ENCODE measurements at places on chromosomes 3 and 15. TPM values are rescaled to one million over a fixed set of nuclear protein-coding genes. Genes with fewer than 3 reads are reported as not detected.

POLR2H gene
- 181 TPM for total RNA-seq

SGO1 gene
- total RNA-seq = 26.0 TPM

DTX3L gene
- total RNA-seq = 24.9 TPM

CACNA1D gene
- total RNA-seq = 0.12 TPM

SATB1 gene
- total RNA-seq = 0.20 TPM

CSTA gene
- total RNA-seq = 0.78 TPM

NR2F2 gene
- 18.7 TPM for total RNA-seq

WDR93 gene
- 0.48 TPM for total RNA-seq

CORO2B gene
- 5.9 TPM for total RNA-seq

COL6A6 gene
- total RNA-seq = not detected

ATG3 gene
- 126 TPM for total RNA-seq

GLDN gene
- total RNA-seq = 0.78 TPM

NRG4 gene
- not detected for total RNA-seq

CCR9 gene
- not detected for total RNA-seq

GOLGA8J gene
- total RNA-seq = not detected

DNA sequence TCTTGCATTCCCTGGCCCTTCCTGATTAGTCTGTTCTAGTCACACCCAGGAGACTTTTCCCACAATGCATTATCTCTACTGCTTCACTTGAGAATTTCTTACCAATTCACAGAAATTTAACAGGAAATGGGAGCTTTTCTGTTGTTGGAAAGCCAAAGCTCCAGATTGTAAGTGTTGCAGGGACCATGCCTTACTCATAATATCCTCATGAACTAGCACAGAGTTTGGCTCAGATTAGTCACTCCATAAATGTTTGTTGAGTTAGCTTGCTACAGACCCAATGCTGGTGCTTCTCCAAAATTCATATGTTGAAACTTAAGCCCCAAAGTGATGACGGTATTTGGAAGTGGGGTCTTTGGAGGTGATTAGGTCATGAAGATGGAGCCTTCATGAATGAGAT is 232.6 kb downstream of the GAP43 start:
- DNase-seq = no peak

- DNase-seq = peak; percentile 79
Observed at GRCh38 chr15:35533130-35534110, 12.5 kb downstream of the DPH6 start.

- DNase-seq = no peak
Observed at GRCh38 chr3:146796078-146796477, 190.9 kb upstream of the PLSCR5 start.

GRCh38 chr15:77518458-77518857 is 97.8 kb downstream of the HMG20A start:
- no peak for DNase-seq

- DNase-seq = no peak
Observed at GRCh38 chr15:91032919-91033803, 10.8 kb upstream of the VPS33B start.

DNA sequence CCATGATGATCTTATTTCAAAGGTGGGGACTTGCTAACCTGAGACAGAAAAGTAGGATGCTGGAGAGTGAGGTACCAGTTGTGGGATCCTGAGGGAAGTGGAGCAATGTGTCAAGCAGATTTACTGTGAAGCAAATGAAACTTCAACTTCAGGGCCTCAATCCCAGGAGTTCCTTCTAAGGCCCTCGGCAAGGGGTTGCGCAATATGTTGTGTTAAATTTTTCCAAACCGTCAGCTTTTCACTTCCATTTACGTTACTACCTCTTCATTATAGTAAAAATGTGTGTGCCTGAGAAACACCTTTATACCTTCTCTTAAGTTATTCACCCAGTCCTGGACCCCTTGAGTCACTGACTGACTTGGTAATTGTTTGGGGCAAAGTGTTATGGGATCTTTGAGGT is 42.5 kb upstream of the KCNH8 start:
- no peak for DNase-seq

- DNase-seq = no peak
Observed at GRCh38 chr3:107542665-107543064, 19.9 kb downstream of the BBX start.

GRCh38 chr15:70435872-70436271 is 327.5 kb downstream of the UACA start:
- no peak for DNase-seq

- DNase-seq = no peak
Observed at GRCh38 chr3:59456852-59457485, 407.1 kb upstream of the CFAP20DC start.

- DNase-seq = peak; percentile 32
Observed at GRCh38 chr15:82995938-82996337, 9.9 kb downstream of the RAMAC start.

- DNase-seq = peak; percentile 58
Observed at GRCh38 chr3:13528217-13528867, 20.6 kb upstream of the FBLN2 start.

- DNase-seq = no peak
Observed at GRCh38 chr3:30156586-30157498, 449.6 kb upstream of the TGFBR2 start.

- DNase-seq = no peak
Observed at GRCh38 chr3:179107617-179108016, 36.0 kb upstream of the ZMAT3 start.

DNA sequence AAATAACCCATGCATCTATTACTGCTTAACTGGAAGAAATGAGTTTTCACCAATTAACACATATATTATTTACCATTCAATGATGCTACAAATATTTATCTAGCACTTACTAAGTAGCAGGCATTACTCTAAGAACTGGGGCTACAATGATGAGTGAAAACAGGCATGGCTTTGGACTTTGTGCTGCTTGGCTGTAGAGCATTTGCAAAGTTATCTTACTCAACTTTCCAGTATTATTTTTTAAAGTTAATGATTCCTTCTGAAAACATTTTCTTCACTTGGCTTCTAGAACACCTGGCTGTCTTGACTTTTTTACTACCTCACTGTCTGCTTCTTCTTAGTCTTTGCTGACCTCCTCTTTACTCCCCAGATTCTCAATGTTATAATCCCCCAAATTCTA is 1.8 kb downstream of the C3orf33 start:
- no peak for DNase-seq

DNA sequence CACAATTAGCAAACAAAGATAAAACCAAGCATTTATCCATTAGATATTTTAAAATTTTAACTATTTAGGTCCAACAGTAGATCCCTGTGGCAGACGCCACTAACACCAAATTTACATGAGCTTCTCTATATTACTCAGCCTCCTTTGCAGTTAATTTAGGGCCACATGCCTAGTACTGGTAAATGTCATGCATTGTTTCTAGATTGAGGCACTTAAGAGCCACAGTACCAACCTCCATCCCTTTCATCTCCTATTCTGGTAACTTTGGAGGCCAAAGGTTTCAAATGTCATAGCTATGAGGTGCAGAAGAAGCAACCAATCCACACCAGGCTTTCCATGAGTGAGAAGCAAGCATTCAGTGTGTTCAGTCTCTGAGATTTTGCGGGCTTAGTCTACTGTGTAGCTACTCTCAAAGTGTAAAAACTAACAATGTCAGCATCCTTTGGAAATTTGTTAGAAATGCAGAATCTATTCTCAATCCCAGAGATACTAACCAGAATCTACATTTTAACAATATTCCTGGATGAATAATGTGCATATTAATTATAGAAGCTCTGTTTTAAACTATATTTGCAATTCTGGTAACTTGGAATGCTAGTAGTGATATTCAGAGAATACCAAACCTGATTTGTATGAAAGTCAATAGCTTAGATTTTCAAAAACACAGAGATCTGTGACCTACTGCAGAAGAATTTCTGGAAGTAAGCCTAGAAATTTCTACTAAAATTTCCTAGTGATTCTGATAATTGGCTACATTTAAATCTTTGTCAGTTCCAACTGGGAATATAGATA is 206.3 kb upstream of the CD96 start:
- no peak for DNase-seq

- no peak for DNase-seq
Observed at GRCh38 chr3:52816654-52817053, 13.8 kb downstream of the ITIH4 start.

DNA sequence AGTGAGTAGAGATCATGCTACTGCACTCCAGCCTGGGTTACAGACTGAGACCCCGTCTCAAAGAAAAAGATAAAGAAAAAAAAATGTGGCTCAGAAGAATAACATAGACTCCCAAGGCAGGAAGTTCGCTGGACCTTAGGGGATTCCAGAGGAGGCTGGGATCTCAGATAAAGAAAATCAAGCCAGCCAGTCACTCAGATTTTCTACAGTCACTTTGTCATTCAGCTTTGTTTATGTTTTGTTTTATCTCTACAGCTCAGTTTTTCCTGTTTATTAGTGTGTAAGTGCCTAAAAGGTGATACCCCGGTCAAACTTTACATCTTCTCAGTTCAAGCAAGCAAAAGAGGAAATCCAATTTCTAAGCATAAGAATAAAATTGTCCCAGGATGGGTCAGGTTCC is 6.3 kb downstream of the TMEM202 start:
- no peak for DNase-seq

DNA sequence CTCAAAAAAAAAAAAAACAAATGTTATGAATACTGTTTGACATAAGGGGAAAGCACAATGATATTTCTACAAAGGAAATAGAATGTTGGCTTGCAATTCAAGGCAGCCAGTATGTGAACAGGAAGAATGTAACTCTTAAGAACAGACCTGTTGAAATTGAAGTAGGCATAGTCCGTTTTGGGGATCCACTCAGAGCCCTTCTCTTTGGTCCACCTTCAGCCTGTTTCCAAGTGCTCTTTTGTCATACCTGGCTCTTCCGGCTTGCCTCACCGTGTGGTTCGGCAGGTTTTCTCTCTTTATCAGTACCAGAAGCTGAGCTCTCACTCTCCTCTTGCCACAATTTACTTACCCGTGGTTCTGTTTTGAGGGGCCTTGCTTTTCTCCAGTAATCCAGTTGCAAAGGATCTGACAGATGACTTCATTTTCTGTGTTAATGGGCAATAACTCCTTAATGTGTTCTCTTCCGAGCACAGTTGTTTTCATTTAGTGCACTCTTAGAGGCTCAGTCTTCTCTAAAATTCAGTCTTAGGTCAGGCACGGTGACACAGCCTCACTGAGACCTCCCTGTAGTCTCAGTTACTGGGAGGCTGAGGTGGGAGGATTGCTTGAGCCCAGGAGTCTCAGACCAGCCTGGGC is 6.7 kb downstream of the ABHD17C start:
- no peak for DNase-seq

GRCh38 chr15:73901126-73901810 is 25.0 kb upstream of the LOXL1 start:
- DNase-seq = no peak
